ENCODE measurements at places on chromosomes 7 and 10.
A peak's percentile ranks its signal among the peaks of the same experiment; 100 is the strongest.

DNA sequence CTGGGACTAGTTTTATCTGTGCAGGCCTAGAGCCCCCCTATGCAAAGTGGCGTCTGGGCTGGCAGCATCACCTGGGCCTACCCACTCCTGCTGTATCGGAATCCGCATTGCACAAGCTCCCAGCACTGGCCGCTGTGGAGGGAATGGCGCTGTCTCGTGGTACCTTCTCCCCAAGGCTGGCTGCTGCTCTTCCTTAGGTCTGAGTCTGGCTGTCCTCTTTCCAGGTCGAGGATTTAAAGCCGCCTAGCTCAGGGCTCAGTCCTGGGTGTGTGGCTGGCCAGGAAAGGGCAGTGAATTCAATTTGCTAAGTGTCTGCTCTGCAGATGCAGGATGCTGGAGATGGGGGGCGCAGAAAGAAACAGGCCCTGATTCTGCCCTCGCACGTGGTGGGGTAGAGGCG is 44.7 kb downstream of the MGMT start:
- DNase-seq = no peak

GRCh38 chr7:33237036-33237435 is 107.7 kb downstream of the BBS9 start:
- no peak for DNase-seq

DNA sequence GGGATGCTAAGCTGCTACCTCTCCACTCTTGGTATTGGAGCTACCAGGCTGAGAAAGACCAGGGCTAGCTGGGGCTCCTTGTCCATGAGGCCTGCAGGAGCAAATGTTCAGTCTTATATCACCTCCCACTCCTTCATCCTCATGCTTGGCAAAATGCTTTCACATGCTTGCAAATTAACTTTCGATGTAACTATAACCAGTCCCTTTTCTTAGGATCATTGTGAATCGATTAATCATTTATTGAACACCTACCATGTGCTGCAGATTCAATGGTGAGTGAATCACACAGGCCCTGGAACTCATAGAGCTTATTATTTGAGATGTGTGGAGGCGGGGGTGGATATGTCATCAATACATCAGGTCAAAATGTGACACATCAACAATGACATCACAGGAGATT is 138.6 kb downstream of the EMX2 start:
- no peak for DNase-seq

DNA sequence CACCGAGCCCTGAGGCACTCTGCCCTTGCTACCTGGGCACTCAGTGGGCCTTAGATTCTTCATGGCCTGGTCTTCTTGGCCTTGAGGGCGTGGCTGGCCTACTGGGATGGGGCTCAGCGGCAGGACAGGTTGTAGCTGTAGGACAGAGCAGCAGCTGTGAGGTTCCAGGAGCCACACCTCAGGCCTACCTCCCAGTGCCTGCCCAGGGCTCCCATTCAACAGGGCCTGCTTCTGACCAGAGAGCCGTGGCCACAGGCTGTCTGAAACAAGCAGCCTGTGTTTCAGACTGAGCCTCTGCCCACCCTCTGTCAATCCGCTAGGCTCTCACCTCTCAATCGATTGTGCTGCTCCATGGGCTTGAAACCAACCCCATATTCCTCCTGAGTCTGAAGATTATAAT is 928.0 kb upstream of the ZNF722 start:
- no peak for DNase-seq

- no peak for DNase-seq
Observed at GRCh38 chr7:35823440-35823839, 22.6 kb downstream of the SEPTIN7 start.

DNA sequence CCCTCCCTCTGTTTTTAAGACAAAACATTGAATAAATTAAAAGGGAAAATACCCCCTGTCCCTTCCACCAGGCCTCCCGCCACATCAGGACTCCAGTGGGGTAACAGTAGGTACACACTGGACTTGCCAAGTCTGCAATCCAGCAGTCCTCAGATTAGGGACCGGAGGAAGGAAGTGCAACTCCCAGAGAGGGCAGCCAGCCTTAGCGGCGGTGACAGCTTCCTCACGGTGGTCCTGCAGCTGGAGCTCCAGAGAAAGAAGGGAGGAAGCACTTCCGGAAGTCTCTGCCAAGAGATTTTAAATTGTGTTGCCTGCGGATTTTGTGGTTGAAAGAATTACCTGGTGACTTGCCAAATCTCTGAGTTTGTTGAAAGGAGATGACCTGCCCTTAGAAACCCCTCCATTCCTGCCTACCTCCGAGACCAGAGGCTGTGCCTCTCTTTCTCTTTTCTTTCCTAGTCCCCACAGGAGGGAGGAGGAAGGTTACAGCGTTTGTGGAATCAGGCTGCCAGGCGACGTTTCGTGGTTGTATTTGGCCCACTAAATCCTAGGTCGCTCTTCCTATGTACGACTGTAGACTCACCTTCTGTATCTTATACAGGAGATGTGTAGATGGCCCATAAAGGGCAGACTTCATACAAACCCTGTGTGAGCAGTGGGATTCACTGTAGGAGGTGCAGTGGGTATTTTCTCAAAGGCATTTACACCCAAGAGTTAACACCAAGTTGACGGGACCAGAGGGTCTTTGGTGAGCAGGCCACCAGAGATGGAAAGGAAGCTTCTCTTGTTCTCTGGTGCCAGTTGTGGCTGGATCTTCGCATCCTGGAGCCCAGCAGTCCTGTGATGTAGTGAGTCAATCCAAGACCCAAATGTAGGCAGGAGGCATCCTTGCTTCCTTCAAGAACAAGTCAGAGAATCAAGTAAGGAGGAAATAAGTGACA is 77.9 kb downstream of the INSIG1 start:
- no peak for DNase-seq

GRCh38 chr7:105345725-105346124 is 43.0 kb downstream of the SRPK2 start:
- DNase-seq = no peak

DNA sequence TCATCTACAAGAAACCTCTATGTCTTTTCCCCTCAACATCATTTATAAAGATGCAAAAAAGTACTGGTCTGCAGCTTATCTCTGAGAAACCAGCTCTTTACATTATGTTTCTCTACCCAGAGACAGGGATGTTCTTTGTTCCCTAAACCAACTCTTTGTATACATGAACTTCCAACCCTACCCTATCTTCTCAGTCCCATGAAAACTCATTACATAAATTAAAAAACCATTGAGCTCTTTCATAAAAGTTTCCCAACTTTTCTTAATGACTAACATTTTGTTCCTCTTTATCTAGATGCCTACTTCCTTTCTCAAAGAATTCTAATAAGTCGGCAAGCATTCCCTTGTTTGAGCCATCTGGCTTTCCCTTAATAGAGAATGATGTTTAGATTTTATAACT is 192.8 kb upstream of the AGK start:
- DNase-seq = no peak

DNA sequence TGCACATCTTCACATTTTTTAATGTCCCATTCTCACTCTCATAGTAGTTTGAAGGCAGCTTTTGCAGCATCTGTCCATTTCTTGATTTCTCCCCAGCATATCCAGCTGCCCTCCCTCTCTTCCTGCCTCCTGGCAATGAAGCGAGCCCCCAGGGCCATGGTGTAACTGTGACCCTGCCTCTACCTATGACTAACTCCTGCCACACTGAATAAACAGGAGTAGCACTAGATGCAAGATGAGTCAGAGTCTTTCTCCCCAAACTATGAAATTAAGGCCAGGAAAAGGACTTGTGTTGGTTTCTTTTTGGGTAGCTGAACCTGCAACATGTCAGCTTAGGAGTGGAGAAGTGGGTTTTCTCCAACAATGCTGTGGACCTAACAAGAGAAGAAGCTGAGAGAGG is 329.0 kb downstream of the RNLS start:
- no peak for DNase-seq

- DNase-seq = no peak
Observed at GRCh38 chr7:2521952-2522591, 2.5 kb downstream of the LFNG start.

GRCh38 chr7:91912494-91912893 is 28.2 kb upstream of the AKAP9 start:
- no peak for DNase-seq

GRCh38 chr7:105268511-105269392 is 120.0 kb downstream of the SRPK2 start:
- no peak for DNase-seq

DNA sequence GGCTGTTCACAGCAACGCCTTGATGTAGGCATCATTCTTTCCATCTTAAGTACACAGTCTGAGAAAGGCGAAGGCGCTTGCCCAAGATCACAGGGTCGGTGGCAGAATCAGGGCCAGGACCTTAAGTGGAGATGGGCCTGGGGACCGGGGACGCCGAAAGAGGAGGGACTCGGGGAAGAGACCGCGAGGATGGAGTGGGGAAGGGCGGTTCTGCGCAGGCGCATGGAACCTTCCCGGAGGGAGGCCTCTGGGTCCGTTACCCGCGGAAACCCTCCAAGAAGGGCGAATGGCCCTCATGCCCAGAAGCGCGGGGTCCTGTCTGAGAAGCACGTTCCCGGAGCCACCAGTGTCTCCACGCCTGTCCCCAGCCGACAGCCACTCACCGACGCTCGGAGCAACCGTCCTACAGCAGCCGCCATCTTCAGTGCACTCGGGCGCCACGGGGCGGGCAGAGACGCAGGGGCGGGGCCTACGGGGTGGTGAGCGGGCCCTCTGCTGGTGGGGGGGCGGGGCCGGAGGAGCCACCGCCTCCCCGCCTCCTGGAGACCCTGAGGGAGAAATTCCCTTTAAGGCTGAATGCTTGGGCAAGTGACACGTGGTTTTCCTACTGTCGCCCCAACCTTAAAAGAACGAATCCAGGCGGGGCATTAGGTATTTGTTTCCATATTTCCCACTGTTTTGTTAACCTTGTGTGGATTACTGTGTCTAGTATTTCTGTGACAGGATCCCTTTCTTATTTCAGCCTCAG is at the start of gene PRDX3:
TSS of gene PRDX3 (minus strand) at position 441 of the 748 bp plus-strand sequence. CDS start at position 419, 22 bp downstream.
- peak; percentile 82 for DNase-seq

GRCh38 chr7:84975586-84976185 is 211.2 kb downstream of the SEMA3D start:
- DNase-seq = no peak

- DNase-seq = no peak
Observed at GRCh38 chr7:39453743-39454355, 112.4 kb upstream of the YAE1 start.

DNA sequence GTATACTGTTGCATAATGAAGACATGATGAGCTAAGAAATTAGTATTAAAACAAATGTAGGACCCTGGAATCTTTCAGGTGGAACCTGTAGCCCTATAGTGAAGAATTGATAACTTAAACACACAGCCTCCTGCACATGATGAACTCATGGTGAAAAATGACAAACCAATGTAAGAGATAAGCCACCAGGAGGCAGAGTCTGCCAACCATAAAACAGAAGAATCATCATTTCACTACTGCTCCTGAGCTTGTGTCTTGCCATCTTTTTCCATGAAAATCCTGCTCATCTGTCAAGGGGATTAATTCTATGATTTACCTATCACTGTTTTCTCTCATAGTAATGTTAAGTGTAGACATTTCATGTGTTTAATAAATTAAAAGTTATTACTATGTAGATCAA is 363.9 kb downstream of the MALRD1 start:
- DNase-seq = no peak

DNA sequence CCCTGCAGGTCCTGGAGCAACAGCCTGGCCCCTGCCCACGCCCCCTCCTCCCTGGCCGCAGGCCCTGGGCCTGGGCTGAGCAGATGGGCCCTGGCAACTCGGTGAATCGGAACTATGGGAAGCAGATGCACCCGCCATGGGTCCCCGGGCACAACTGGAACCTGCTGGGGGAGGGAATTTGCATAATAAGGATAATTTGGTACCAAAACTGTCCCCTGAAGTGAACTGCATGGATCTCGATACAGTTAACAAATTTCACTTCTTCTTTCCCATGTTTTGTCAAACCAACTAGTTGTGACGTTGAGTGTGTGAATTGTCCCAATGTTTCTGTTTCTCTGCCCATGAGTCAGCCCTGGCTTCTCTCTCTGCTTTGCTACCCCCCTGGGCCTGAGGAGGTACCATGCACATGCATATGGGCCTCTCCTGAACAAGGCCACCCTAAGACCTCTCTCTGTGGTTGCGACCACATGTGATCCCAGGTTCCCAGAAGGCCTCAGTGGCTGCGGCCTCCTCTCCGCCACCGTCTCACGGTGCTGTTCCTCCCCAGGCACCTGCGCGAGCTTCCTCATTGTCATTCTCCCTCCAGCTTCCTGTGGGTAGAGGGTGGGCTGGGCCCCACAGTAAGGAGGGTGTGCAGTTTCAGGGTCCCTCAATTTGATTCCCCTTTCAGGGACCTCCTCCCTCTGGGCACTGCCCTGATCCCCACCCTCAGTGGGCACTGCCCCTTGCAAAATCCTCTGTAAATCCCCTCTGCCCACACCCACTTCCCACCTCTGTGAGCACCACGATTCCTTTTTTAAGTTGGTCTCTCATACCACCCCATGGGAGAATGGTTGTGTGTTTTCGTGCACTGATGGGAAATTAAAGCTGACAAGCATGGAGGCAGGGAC is 40.0 kb downstream of the FIGNL1 start:
- DNase-seq = no peak

- no peak for DNase-seq
Observed at GRCh38 chr7:120819861-120820260, 38.1 kb downstream of the TSPAN12 start.

DNA sequence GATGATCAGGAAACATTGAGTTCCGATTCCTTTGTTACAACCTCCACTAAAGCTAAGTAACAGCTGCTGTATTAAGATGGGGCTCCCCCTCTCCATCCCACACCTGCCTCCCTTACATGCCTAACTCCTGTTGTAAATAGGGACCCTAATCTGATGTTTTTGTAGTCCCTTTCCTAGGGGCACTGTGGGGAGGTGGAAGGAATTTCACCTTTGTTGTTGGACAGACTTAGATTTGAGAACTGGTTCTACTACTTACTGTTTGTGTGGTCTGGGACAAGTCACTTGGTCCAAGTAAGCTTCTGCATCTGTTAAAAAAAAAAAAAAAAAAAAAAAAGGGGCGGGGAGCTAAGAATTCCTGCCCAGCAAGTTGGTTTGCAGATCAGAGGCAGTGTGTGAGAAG is 42.6 kb downstream of the KIAA1217 start:
- no peak for DNase-seq

GRCh38 chr7:102138676-102139075 is 148.0 kb upstream of the SH2B2 start:
- DNase-seq = no peak

GRCh38 chr7:132336797-132337196 is 239.5 kb downstream of the PLXNA4 start:
- no peak for DNase-seq

- no peak for DNase-seq
Observed at GRCh38 chr10:71432956-71433767, 36.4 kb downstream of the CDH23 start.

GRCh38 chr10:110443239-110444003 is 54.3 kb upstream of the DUSP5 start:
- no peak for DNase-seq

DNA sequence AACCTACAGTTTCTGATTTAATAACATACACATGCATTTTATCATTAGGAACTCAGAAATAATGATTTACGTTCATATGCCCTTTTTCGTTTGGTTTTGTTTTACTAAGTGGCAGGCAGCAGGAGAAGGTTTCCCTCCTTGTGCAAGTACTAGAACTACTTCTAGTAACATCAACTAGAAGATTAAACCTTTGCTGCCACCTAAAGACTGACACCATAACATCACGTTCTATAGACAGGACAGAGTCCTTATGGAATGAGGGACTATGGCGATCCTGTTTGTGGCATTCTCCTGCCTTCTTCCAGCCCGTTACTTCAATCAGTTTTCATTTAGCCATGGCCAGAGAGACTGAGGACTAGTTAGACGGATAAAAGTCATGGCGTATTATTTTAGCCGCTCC is 53.2 kb downstream of the GAD2 start:
- DNase-seq = no peak
